Progenitor cell of endocrine pancreas (in vitro differentiated cells): ENCODE measurements at places on chromosomes 16 and 17.

GRCh38 chr17:19614900-19615299 is 33.7 kb upstream of the ALDH3A2 start:
- DNase-seq: no peak

DNA sequence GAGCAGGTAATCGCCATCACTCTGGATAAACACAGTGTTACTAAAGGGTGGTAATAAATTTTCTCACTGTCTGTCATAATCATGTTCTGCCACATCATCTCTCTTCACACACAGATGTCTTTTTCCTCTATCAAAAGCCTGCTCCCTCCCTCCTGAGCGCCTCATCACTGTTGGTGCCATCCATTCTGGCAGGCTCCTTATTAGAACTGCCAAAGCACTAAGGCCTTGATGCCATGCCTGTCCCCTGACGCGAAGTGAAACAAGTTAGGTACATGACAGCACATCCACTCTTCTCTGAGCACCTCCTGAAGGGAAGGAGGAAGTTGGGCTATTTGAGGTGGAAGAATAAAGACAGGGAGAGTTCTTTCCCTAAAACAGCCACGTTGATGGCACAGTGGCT is 38.2 kb upstream of the AXIN2 start:
- DNase-seq: no peak

DNA sequence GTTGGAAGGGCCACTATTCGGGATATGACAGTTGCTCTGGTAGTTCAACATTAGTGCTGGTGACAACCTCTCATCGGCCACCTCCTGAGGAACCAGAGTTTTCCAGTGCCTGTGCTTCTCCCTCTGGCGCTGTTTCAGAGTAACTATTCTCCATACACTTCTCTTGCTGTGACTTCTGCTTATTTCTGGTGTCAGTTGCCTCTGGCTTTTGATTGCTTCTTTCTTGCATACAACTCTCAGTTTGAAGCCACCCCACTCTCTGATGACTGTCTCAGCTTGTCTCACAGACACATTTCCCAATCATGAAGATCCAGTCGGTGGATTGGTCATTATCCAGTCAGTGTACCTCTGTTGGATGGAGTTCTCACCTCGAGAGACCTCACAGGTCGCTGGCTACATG is 3.4 kb upstream of the TM4SF5 start:
- DNase-seq: no peak

DNA sequence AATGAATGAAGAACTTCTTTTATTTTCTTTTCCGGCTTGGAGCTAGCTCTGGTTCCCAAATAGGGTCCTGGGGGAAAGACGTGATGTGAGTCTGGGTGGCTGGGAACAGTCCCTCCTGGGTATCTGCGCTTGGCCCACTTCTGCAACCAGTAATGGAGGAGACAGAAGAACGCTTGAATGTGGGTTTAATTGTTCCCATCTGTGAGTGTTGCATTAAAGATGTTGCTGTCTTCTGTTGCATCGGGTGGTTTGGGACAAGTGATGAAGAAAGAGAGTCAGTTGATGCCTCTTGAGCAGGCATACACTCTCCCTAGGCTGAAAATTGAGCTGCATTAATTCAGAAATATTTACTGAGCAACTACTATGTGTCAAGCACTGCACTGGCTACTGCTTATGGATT is 511.1 kb downstream of the CDH13 start:
- no peak for DNase-seq

- DNase-seq: no peak
Observed at GRCh38 chr17:50459756-50460155, 8.9 kb downstream of the CHAD start.

GRCh38 chr16:65509172-65509571 is 387.3 kb upstream of the CDH11 start:
- no peak for DNase-seq

DNA sequence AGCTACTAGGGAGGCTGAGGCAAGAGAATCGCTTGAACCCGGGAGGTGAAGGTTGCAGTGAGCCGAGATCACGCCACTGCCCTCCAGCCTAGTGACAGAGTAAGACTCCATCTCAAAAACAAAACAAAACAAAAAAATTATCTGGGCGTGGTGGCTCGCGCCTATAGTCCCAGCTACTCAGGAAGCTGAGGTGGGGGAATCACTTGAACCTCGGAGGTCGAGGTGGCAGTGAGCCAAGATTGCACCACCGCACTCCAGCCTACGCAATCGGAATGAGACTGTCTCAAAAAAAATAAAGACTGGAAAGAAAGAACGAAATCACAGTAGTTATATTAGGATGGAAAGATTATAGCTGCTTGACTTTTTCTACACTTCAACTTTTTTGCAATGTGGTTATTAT is 18.9 kb downstream of the COG1 start:
- DNase-seq: no peak

DNA sequence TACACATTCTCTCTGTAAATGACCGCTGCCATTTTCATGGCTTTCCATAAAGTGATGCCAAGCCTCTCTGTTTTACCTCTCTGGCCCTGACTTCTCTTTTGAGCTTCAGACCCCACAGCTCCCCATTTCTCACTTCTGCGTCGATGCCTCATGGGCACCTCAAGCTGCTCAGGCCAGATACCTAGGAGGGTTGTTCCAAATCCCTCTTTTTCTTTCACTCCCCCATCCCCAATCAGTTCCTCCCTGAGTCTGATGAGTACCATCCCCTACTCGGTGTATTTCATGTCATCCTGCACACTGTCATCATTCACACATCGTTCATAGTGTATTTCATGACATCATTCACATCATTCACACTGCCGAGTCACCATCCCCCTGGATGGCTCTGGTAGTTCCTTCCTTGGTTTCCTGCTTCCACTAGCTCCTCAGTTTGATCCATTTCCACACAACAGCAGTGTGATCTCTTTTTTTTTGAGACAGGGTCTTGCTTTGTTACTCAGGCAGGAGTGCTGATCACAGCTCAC is 43.1 kb downstream of the NTN1 start:
- DNase-seq: no peak

GRCh38 chr16:11078812-11079459 is 134.6 kb downstream of the CLEC16A start:
- DNase-seq: no peak

GRCh38 chr17:81510785-81511553 is 1.6 kb downstream of the ACTG1 start:
- DNase-seq: no peak

GRCh38 chr17:72884066-72884465 is 208.4 kb downstream of the SLC39A11 start:
- no peak for DNase-seq

- DNase-seq: no peak
Observed at GRCh38 chr17:74677558-74678466, 34.9 kb downstream of the CD300LF start.

GRCh38 chr17:31746884-31747495 is 112.1 kb downstream of the COPRS start:
- no peak for DNase-seq

GRCh38 chr17:77778636-77779489 is 179.6 kb upstream of the TNRC6C start:
- DNase-seq: no peak

DNA sequence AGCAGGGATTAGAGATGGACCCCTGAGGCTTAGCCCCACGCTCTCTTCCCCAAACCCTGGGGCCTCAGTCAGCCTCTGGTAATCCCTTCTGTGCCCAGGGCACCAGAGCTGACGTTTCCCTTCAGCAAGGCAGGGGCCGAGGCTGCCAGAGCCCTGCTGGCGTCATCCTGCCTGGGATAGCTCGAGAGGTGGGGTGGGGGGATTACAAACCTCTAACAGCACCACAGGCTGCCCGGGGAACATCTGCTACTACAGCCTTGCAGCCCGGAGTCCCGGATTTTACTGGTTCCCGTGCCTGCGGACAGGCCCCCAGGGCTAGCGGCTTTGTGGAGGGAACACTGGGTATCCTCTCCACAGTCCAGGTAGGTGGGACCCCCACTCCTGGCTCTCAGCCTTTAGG is at the start of gene AANAT:
Gene AANAT (plus strand): TSS at position 238 of the 400 bp plus-strand sequence. CDS start 1,144 bp downstream, outside the sequence.
- no peak for DNase-seq

GRCh38 chr17:28925912-28926365 is 23.1 kb upstream of the DHRS13 start:
- no peak for DNase-seq

GRCh38 chr17:13244513-13244912 is 226.7 kb upstream of the ELAC2 start:
- DNase-seq: no peak

DNA sequence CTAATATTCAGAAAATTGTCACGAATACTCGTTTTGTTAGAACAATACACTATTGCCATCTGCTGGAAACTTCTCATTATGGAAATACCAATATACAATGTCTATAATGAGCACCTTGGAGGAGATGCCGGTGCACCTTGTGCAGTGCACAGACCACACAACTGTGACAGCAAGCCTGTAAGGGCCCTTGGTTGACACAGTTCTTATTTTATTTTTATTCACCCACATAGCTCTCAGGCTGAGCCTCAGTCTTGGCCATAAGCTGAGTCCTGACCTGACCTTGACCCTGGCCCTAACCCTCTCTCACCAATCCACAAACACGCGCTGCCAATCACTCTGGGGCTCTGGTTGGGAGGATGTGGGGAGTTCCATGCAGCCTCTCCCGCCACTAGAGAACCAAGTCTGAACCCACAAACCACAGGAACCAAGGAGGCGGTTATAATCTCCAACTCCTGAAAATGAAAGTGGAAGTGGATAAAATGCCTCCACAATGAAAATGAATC is 7.6 kb downstream of the AIPL1 start:
- DNase-seq: no peak

GRCh38 chr16:80971819-80972218 is 34.9 kb downstream of the CMC2 start:
- no peak for DNase-seq

GRCh38 chr17:5943232-5943631 is 126.9 kb upstream of the WSCD1 start:
- no peak for DNase-seq

GRCh38 chr17:40321961-40322357 is 13.0 kb downstream of the RARA start:
- no peak for DNase-seq

- no peak for DNase-seq
Observed at GRCh38 chr16:2707368-2708289, 12.4 kb downstream of the PRSS27 start.

GRCh38 chr17:58702045-58702476 is 9.7 kb downstream of the RAD51C start:
- no peak for DNase-seq

DNA sequence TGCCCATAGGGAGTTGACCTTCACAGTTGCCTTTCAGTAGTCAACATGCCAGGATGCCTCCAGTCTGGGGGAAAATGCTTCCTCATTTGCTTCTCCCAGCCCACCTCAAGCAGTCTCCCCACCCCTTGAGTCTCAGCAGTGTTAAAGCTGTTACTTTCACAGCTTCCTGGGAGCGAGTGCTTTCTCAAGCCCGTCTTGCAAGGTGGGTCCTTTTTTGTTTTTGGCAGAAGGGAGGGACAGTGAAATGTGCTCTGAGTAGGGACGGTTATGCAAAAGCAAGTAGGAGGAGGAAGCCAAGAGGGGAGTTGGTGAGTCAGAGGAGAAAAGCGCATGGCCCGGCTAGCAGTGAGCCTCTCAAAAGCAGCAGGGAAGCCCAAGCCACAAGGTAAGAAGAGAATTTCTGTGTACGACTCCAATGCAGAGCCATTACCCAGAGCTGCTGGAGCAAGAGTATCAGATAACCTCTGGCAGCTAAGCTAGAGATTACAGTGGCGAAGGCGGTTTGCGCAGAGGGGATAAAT is at the start of gene CHST4:
Gene CHST4 (plus strand): TSS at position 316 of the 521 bp plus-strand sequence. CDS start 10,252 bp downstream, outside the sequence.
- DNase-seq: no peak

DNA sequence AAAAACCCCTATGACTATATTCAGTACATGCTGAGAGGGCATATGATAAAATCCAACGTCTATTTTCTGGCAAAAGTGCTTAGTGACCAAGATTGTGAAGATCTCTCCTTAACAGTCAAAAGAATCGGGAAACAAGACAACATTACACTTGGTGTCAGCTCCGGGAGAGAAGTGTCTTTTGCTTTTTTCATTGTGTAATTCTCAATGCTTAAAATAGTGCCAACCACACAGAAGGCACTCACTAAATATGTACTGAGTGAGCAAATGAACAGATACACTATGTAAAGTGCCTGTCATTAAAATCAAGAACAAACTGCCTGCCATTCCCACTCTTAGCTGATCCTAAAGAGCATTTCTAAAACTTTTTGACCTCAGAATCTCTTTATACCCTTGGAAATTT is 34.1 kb downstream of the VPS53 start:
- no peak for DNase-seq

- peak; percentile 6 for DNase-seq
Observed at GRCh38 chr16:27426423-27427408, 24.7 kb downstream of the IL21R start.

- DNase-seq: no peak
Observed at GRCh38 chr16:53055541-53056391, 975 bp downstream of the CHD9 start.

- no peak for DNase-seq
Observed at GRCh38 chr17:77001487-77001886, 133.3 kb downstream of the MGAT5B start.

GRCh38 chr17:79406316-79406715 is 204.5 kb downstream of the RBFOX3 start:
- no peak for DNase-seq

DNA sequence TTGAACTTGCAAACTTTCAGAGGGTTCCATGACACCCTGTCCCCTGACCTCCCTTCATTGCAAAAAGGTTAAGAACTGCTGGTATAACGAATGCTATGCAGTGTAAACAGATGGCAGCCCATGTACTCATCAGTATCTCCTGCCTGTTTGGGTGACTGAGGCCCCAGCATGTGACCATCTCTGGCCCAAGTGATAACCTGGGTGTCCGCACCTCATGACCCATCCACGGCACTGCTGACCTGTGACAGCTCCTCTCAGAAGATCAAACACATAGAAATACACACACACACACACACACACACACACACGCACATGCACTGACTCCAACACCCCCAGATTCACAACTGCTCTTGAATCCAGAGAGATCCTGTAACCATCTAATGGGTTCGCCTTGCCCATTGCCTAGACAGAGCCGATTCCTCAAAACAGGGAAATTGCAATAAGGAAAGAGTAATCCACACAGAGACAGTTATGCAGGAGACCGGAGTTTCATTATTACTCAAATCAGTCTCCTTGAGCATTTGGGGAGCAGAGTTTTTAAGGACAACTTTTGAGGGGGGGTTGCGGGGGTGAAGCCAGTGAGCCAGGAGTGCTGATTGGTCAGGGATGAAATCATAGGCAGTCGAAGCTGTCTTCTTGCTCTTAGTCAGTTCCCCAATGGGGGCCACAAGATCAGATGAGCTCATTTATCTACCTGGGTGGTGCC is 11.3 kb upstream of the PHOSPHO1 start:
- no peak for DNase-seq
